ENCODE measurements at places on chromosomes 6 and 20. TPM values are rescaled to one million over a fixed set of nuclear protein-coding genes. Genes with fewer than 3 reads are reported as not detected.

The FAM83C gene
- not detected for total RNA-seq

GRCh38 chr20:5096463-5096862, 23.3 kb downstream of the PCNA start:
- H3K4me1 ChIP-seq: no peaks in the 10 kb centered on the region
- no peak for DNase-seq
- H3K4me3 ChIP-seq: no peak overlapping the region

The STAU1 gene
- total RNA-seq: 109 TPM

DNA sequence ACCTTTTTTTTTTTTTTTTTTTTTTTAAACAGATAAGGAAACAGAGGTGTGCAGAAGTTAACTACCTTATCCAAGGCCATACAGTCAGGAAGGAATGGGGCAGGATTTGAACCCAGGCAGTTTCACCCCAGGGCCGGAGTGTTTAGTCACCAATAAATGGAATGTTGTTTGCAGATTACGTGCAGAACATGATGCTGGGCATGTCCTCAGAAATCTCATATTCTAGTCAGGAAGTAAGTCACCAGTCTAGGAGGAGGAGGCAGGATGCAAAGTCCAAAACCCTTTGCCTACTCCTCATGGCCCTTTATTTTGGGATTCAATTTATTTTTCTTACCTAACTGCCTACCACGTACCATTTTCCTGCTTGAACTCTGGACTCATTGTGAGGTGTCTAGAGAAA, 57.1 kb upstream of the LRRC1 start:
- H3K4me1 ChIP-seq: peaks cover 35% of the 10 kb centered on the region
- DNase-seq: no peak
- H3K27ac ChIP-seq: peak overlapping the region; percentile 46
- no peak overlapping the region for H3K4me3 ChIP-seq

DNA sequence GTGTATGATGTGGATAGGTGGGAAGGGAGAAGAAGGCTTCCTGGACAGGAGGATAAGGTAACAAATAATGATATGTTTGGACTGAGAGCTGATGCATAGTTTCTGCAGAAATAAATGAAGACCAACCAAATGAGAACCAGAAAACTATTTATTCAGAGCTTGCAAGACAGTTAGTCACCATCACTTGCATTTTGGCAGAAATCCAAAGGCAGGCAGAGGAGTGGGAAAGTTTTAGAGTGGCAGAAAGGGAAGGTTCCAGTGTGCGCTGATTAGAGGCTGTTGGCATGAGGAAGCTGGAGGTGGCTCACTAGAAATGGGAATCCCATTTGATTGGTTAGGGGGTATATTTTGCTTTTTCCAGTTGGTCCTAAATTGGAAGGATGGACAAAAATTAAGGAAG, 13.0 kb upstream of the F13A1 start:
- peak; percentile 60 for DNase-seq
- H3K36me3 ChIP-seq: no peaks in the 10 kb centered on the region
- H3K27ac ChIP-seq: no peak overlapping the region

DNA sequence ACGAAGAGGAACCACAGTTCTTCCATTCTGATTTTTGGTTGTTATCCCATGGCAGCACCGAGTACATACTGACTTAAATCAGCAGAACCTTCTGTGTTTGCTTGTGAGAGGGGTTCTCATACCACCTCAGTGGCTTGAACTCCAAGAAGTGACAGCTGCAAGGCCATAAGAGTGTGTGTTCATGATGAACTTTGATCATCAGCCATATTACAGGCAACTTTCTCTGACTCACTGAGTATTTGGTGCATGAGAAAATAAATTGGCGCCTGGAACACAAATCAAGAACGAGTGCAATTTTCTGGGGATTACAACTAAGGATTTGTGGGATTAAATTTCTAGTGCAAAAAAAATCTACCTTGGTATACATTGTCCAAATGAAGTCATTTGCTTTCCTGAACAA, 68.9 kb downstream of the CYP39A1 start:
- peaks cover 20% of the 10 kb centered on the region for H3K36me3 ChIP-seq
- H3K4me1 ChIP-seq: no peaks in the 10 kb centered on the region
- no peak for DNase-seq
- H3K27me3 ChIP-seq: no peaks in the 10 kb centered on the region

DNA sequence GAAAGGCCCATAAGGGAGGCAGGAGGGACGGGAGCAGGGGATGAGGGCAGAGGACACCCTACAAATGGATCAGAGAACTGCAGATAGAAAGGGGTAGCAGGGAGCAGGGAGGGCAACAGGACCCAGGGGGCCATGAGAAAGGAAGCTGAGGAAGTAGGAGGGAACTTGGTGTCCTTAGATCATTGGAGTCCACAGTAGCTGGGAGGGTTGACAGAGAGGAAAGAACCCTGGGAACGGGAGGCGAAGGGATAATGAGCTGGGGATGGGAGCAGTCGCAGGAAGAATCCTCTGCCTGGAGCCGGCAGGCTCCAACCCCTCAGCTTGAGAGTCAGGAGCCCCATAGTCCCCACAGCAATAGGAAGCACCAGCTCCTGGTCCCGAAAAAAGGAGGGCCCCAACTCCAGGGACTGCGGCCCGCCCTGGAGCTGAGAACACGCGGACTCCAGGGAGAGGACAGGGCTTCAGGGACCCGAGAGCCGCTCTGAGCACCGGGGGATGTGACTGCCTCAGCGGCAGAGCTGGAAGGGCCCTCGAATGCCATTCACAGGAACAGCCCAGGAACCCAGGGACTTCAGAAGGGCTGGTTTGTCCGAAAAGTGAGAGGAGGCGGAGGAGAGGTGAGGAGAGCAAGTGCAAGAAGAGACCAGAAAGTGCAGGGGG, 32.7 kb downstream of the HLA-A start:
- H3K27me3 ChIP-seq: no peaks in the 10 kb centered on the region
- no peak for DNase-seq
- no peak overlapping the region for H3K27ac ChIP-seq

- DNase-seq: no peak
- no peak overlapping the region for H3K4me3 ChIP-seq
- no peaks in the 10 kb centered on the region for H3K36me3 ChIP-seq
- peaks cover 73% of the 10 kb centered on the region for H3K27me3 ChIP-seq
Observed at GRCh38 chr6:169913096-169913638, 161.7 kb downstream of the ERMARD start.

DNA sequence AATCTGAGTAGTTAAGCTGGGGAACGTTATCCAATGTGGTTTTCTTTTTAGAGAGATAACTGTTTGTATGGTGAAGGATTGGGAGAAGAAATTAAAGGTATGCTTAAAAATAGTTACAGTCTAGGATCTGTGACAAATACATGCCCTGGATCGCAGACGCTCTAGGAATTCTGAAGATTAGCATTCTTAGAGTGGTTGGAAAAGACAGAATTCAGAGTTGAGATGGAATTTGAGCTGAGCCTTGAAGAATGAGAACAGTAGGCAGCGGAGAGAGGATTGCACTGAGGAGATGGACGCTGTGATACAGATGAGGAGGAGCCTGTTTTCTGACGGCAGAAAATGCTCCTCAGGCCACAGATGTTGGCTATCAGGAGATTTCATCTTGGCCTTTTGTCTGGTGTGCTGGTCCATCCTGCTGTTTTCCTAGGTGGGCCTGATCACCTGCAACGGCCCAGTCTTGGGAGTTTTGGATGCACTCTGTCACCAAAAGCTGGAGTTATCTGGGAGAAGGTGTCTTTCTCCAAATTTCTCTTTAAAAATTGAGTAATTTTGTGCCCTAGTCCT, 48.3 kb upstream of the KIF25 start:
- H3K4me3 ChIP-seq: no peak overlapping the region
- DNase-seq: no peak
- H3K36me3 ChIP-seq: peaks cover 77% of the 10 kb centered on the region
- H3K4me1 ChIP-seq: peaks cover 5% of the 10 kb centered on the region
- no peak overlapping the region for H3K27ac ChIP-seq

DNA sequence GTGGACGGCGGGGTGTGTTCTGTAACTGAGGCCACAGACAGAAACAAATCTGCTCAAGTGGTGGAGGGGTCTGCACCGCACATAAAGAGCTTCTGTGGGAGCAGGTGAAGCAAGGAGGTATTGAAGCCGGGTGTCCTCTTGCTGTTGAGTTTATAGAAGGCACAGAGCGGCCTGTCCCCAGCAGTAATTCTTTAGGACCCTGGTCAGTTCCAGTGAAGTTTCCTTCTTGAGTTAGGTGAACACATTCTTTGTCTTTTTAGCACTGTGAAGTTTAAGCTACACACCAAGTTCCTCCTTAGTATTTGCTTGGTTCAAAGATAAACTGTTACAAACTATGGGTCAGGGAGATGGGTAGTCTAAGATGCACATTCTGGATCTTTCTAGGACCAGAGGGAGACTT, 6.1 kb downstream of the PRDM1 start:
- H3K27me3 ChIP-seq: no peaks in the 10 kb centered on the region
- H3K4me3 ChIP-seq: no peak overlapping the region
- H3K27ac ChIP-seq: no peak overlapping the region
- peaks cover 52% of the 10 kb centered on the region for H3K36me3 ChIP-seq
- DNase-seq: no peak
- H3K4me1 ChIP-seq: peaks cover 26% of the 10 kb centered on the region

GRCh38 chr20:875115-875514, 41.0 kb downstream of the ANGPT4 start:
- H3K27ac ChIP-seq: no peak overlapping the region
- no peaks in the 10 kb centered on the region for H3K36me3 ChIP-seq
- H3K27me3 ChIP-seq: no peaks in the 10 kb centered on the region
- peaks cover 13% of the 10 kb centered on the region for H3K4me1 ChIP-seq
- no peak overlapping the region for H3K4me3 ChIP-seq

The SSTR4 gene
- not detected for total RNA-seq

DNA sequence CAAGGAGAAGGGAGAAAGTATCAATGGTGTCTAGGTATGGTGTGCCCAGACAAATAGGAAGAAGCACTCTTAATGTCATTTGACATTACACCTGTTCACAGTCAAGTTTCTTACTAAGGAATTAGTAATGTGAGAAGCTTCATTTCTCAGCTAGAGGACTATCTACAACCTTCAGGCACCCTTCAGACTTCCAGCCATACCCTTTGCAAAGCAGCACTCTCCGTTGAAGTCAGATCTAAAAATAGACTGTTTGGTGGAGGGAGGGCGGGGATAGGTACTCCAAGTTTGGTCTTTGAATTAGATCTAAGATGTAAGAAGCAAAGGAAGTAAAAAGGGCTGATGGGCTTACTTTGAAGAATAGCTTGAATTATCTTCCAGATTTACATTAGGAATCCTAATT, 311.1 kb downstream of the SLC35F1 start:
- H3K27me3 ChIP-seq: no peaks in the 10 kb centered on the region
- H3K27ac ChIP-seq: no peak overlapping the region
- H3K4me3 ChIP-seq: no peak overlapping the region
- no peak for DNase-seq
- no peaks in the 10 kb centered on the region for H3K36me3 ChIP-seq

DNA sequence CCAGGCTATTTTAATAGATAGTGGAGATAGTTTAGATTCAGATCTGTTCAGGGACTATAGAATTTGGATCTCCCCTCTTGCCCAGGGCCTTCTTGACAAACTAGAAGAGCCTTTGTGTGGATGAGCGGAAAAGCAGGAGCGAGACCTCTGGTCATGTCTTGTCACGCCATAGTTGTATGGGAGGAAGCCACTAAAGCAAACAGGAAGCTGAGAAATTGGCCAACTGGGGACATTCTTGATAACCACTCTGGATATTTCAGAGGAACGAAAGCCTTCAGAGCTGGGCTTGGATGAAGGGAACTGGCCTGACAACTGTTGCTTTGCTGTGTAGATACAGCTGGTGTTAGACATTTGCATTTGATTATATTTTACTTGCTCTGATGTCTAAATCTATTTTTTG, 54.1 kb upstream of the EXOC2 start:
- no peak for DNase-seq
- H3K36me3 ChIP-seq: no peaks in the 10 kb centered on the region

GRCh38 chr6:100614386-100614785, 149.7 kb upstream of the SIM1 start:
- H3K36me3 ChIP-seq: peaks cover 6% of the 10 kb centered on the region
- H3K27me3 ChIP-seq: no peaks in the 10 kb centered on the region
- H3K27ac ChIP-seq: no peak overlapping the region
- no peak overlapping the region for H3K4me3 ChIP-seq
- H3K4me1 ChIP-seq: peaks cover 21% of the 10 kb centered on the region
- no peak for DNase-seq

- no peak overlapping the region for H3K4me3 ChIP-seq
- H3K36me3 ChIP-seq: peaks cover 4% of the 10 kb centered on the region
Observed at GRCh38 chr20:39259010-39259803, 297.1 kb downstream of the DHX35 start.

The DEFB124 gene
- total RNA-seq: not detected

GRCh38 chr6:107144014-107144413, 28.7 kb upstream of the BEND3 start:
- peaks cover 5% of the 10 kb centered on the region for H3K4me1 ChIP-seq
- peak; percentile 14 for DNase-seq
- H3K36me3 ChIP-seq: no peaks in the 10 kb centered on the region
- no peak overlapping the region for H3K4me3 ChIP-seq
- H3K27me3 ChIP-seq: no peaks in the 10 kb centered on the region

GRCh38 chr20:59158673-59159072, 4.9 kb upstream of the ZNF831 start:
- no peak overlapping the region for H3K4me3 ChIP-seq
- H3K36me3 ChIP-seq: no peaks in the 10 kb centered on the region
- H3K27ac ChIP-seq: no peak overlapping the region
- DNase-seq: no peak
- H3K27me3 ChIP-seq: peaks cover 87% of the 10 kb centered on the region
- H3K4me1 ChIP-seq: peaks cover 8% of the 10 kb centered on the region

- H3K4me1 ChIP-seq: peaks cover 12% of the 10 kb centered on the region
- no peak overlapping the region for H3K27ac ChIP-seq
- H3K36me3 ChIP-seq: peaks cover 7% of the 10 kb centered on the region
- H3K27me3 ChIP-seq: no peaks in the 10 kb centered on the region
- peak; percentile 76 for DNase-seq
Observed at GRCh38 chr6:74073429-74073828, 377.4 kb downstream of the CD109 start.

The C6orf52 gene
- 5.0 TPM for total RNA-seq

DNA sequence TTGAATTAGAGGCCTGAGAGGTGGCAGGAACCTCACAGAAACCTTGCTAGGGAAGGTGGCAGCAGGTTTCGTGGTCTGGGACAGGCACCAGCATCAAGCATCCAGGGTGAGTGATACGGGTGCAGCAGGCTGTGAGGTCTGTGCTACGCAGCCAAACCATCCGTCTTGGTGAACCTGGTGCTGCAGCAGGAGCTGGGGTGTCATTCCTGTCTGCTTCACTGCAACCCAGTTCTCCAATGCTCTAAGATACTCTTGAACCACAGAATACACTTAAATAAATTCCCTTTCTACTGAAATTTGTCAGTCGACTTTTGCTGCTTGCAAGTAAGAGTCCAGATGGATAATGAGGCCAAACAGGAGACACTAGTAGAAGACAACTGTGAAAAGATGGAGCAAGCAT, 9.7 kb upstream of the CBLN4 start:
- H3K27ac ChIP-seq: no peak overlapping the region
- H3K4me1 ChIP-seq: no peaks in the 10 kb centered on the region
- DNase-seq: no peak
